HCEC 1CT (cell line): ENCODE measurements at places on chromosomes 11 and 22.
A peak's percentile ranks its signal among the peaks of the same experiment; 100 is the strongest.

- no peak for DNase-seq
Observed at GRCh38 chr11:74390697-74391096, 7.5 kb downstream of the PGM2L1 start.

DNA sequence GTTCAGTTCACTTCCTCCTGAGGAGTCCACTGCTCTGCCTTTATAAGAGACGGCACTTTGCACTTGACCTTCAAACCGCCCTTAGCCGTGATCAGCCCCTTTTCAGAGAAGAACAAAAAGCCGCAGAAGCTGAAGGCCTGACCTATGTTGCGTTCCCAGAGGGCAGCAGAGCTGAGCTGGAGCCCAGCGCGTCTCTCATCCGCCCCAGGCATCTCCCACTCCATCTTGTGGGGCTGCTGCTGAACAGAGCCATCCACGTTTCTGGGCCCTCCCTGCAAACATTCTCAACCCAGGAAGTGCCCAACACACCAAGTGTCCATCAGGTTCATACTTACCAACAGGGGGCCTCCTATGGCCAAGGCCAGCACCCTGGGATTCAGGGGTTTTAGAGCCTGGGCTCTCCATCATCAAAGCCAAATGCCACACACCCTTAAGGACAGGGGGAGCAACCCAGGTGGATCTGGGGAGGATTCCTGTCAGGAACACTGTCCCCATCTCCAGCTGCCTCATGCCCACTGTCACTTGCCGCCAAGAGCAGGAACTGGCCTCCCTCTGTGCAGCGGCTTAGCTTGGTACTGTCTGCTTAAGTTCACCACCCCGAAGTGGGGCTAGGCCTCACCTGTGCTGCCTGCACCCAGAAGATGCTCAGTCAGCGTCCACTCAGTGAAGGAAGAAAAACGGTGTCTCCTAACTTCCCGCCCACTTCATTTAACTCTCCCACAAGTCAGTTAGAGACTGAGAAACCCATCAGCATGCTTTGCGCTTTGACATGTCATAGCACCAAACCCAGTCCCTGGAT is 16.0 kb upstream of the EFCAB6 start:
- DNase-seq, result no peak

GRCh38 chr11:60951904-60952741 is at the start of gene SLC15A3:
Gene SLC15A3 (minus strand): TSS chr11:60952176. CDS start chr11:60951551, 625 bp downstream.
- peak; percentile 43 for DNase-seq

DNA sequence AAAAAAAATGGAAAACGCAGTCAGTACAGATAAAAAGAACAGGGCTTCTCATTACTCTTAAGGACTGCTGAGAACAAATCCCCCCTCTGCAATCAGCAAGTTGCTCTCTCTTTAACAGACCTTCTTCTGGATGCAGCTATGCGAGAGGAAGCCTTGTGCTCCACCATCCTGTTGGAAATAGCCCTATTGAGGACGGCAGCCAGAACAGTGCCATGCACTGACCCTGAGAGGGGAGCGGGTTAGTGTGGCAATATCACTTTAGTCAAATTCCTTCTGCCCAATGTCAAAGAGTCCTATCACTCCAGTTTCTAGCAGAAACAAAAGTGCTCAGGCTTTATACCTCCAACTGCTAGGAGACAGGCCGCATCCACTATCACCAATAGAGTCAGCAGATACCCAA is 6.9 kb downstream of the RBM4B start:
- no peak for DNase-seq

GRCh38 chr22:36166518-36167220 is 6.1 kb upstream of the APOL3 start:
- no peak for DNase-seq

- DNase-seq, result no peak
Observed at GRCh38 chr11:1113405-1114201, 38.9 kb downstream of the MUC2 start.

GRCh38 chr22:23128269-23129108 is 13.3 kb downstream of the RSPH14 start:
- peak; percentile 31 for DNase-seq

DNA sequence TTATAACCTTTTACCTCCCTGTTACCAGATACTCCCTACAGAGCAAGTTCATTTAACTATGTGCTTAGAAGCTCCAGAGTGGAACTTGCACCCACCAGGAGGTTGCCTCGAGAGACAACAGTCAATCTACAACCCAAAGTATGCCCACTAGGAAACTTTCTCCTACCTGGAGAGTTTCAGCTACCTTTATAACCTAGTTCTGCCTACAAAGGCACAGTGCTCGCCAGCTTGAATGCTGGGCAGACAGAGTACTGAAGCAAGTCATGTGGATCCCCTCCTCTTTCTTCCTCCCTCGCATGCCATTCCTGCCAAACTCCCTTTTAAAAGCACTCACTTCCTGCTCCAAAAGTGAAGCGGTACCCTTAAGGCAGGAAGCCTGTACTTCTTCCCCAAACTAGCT is 258.9 kb downstream of the SWAP70 start:
- no peak for DNase-seq

DNA sequence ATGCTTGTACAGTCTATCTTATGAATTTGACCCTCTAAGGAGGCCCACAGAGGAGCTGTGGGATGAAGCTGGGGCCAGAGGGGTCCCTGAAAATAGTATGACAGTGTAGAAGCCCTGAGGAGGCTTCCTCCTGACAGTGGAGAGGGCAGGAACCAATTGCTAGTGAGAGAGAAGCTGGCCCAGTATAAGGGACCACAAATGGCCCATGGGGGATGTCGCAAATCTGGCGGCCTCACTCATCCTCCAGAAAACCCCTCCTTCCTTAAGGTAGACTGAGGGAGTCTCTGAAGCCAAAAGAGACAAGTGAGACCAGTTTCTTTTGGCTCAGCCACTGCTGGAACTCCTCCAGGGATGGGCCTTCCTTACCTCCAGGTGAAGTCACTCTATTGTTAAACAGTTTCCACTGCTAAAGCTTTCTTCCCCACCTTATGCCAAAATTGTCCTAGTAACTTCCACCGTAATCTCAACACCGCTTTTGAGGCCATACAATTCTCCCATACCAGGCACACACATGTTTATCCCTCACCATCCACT is 17.8 kb upstream of the CASTOR1 start:
- DNase-seq, result no peak

- DNase-seq, result no peak
Observed at GRCh38 chr22:23071230-23072076, 1.1 kb downstream of the GNAZ start.

DNA sequence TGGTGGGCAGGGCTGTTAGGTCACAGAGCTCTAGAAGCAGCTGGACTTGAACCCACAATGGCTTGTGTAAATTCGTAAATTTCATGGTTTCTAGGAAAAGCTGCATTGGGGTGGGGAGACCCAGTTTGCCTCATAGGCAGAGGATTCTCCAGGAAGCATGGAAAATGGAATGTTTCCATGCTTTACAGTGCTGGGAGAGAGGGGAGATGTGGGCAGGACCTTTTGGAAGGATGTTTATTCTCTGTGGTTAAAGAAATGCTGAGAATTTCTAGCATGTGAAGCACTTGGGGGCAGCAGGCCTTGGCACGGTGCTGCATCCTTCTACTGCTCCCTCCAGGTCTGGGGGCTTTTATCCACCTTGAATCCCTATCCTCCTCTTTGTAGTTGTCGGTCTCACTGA is 46.3 kb downstream of the TRAF6 start:
- peak; percentile 18 for DNase-seq

DNA sequence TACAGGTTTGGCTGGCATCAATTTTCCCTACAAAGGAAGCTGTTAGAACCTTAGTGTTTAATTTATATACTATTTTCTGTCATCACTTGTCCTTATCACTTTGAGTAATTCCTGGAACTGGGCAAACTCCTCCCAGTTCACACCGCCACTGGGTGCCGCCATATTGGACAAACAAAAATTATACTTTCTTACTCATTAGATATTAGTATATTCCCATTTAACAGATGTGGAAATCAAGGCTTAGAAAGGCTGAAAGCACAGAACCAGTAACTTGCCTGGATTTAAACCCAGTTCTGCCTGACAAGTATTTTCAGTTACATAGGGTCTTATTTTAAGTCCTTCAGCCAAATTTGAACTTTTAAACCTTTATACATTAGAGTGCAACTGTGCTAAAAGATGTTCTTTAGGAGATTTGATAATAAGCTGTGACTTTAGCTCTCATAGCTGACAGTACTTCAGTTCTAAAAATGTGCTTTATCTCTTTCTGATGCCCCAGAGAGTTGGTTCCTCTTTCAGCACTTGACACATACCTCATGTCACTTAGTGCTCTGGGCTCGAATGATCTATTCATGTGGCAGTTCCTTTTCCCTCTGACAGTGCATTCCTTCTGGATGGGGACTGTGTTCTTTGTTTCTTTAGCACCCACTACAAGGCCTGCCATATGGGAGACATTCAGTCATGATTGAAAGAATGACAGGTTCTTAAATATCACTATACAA is 25.4 kb downstream of the COA4 start:
- DNase-seq, result no peak

DNA sequence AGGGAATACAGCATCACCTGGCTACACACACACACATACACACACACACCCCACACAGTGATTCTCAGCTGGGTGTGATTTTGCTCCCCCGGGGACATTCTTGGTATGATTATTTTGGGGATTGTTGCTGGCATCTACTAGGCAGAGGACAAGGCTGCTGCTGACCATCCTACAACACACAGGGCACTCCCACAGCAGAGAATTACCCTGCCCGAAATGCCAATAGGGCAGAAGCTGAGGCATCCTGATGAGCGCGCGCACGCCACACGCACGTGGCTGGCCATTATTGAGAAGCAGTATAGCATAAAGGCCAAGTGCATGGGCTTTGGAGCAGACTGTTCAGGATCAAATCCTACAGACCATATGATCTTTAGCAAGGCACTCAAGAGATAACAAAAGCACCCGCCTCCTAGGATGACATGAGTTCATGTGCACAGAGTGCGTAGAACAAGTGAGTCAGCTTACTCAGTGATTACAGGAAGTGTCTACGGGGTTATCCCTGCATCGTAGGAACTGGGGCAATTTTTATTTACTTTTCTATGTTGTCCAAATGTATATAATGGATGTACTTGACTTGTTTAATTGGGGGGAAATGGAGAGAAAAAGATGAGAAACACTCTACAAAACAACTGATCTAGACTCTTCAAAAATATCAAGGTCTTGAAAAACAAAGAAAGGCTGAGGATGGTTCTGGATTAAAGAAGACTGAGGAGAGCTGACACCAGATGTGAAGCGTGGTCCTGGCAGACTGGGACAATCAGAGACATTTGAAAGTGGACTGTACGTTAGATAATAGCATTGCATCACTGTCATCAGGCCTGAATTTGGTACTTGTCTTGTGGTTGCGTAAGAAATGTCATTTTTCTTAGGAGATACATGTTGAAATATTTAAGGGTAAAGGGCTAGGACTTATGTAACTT is 7.2 kb upstream of the EHD1 start:
- peak; percentile 77 for DNase-seq

DNA sequence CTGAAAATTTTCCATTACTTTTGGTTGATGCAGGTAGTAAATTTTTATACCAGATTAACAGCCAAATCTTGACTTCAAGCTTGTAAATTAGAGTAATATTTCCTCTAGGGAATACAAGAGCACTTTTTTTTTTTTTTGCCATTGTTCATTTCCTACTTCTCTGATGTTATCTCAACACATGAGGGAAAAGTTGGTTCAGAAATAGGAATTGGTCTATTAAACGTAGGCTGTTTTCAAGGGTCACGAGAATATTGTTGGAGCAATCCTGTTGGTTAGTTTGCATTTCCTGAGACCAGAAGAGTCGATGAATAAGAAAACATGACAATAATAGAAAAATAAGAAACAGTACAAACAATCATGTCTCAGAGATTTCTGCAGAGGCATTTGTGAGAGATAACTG is 453.9 kb upstream of the CCDC179 start:
- no peak for DNase-seq

DNA sequence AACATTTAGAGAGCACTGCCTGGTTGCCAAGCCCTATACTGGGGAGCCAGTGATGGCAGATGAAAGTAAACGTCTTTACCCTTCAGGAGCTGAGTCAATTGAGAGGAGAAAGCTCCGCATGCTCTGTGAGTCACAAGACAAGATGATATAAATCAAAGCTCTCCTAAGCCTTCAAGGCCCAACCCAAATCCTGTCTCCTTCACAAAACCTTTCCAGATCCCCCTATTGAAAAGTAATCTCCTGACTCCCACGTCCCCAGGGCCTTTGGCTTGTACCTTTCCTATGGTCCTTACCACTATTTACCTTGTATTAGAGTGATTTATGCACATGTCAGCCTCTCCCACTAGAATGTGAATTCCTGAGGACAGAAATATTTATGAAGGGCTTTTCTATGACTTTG is 230.1 kb upstream of the TENM4 start:
- no peak for DNase-seq

DNA sequence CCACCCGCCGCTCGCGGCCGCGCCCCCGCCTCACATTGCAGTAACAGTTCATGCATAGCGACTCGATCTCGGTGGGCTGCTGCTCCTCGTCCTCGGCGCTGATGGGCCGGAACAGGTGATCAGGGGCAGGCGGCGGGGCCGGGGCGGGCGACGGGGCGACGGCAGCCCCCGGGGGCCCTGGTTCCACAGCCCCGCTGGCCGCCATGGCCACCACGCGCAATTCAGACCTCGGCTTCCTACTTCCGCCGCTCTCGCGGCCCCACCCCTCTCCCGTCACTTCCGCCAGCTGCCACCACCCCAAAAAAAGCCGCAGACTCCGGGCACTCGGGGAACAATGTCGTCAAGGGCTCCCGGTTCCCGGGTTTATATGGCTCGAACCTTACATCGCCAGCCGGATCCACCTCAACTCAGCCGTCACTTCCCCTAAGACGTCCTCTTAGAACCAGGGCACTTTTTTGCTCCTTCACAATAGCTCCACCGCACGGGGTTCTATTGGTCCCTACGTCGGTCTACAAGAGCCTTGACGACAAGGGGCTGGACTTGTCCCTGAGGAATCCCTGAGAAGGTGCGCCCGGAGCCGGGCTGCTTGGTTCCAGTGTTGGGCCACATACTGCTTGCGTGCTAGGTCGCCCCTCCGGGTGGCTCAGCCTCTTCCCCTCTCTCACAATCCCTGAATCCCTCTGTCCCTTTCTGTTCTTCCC is at the start of gene ZPR1:
TSS of gene ZPR1 (minus strand) at position 238 of the 701 bp plus-strand sequence. CDS start at position 205, 33 bp downstream.
- DNase-seq, result peak; percentile 67

DNA sequence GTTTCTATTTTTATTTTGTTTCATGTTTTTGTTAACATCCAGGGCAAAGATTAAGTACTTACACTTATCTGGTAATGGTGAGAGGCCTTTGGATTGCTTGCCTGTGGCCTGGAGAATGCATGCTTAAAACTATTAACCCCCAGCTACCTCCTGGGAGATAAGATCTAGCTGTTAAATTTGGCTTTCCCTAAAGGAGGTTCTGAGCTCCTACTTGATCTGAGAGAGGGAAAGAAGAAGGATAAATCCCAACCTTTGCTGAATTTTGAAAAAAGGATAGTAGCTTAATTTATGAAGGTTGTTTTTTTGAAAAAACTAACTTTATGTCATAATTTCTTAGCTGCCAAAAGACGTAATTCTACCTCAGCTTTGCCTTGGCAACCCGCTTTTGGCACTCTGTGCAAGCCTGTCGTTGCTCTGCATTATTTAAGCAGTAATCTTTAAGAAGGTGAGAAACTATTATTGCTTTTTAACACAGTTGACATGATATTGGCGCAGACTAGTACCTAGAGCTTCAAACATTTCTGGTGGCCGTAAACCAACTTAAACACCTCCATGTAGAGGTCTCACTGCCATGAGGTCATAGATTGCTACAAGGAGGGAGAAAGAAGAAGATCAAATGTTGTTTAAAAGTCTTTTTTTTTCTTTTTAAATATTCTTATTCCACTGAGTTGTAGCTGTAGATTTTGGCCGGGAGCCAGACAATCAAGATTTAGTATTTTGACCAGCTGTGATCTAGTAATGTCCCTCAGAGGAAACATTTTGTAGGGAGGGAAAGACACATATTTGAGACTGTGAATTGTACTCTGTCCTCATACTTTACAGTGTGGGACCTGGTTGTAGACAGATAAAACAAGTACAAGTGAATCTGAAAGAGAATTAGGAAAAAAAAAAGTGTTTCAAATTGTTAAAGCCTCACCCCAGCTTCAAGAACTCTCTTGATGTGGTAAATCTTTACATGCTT is 74.4 kb downstream of the WNT11 start:
- no peak for DNase-seq
